ENCODE measurements at places on chromosomes 11 and 22.

DNA sequence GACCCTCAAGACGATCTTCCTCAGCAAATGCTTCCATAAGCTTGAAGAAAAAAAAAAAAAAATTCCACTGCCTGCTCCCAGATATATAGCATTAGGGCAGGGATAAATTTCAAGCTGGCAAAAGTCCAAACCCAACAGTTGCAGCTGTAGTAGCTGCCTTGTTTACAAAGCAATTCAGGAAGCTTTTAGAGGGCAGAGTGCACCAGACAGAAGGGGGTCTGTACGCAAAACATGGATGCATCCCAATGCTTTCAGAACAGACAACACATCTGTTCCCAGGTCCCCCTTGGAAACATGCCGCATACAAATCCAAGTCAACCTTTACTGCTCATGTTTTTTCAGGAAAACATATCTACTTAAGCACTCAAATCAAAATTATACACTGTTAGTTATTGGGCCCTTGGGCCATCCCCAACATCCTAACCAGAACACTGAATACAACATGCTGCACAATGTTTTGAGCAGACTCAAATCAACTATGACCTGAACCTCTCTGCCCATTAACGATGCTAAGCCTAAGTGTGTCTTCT is 94.5 kb downstream of the CADM1 start:
- DNase-seq, result no peak

GRCh38 chr22:37229012-37229804 is 14.9 kb downstream of the RAC2 start:
- DNase-seq, result no peak

DNA sequence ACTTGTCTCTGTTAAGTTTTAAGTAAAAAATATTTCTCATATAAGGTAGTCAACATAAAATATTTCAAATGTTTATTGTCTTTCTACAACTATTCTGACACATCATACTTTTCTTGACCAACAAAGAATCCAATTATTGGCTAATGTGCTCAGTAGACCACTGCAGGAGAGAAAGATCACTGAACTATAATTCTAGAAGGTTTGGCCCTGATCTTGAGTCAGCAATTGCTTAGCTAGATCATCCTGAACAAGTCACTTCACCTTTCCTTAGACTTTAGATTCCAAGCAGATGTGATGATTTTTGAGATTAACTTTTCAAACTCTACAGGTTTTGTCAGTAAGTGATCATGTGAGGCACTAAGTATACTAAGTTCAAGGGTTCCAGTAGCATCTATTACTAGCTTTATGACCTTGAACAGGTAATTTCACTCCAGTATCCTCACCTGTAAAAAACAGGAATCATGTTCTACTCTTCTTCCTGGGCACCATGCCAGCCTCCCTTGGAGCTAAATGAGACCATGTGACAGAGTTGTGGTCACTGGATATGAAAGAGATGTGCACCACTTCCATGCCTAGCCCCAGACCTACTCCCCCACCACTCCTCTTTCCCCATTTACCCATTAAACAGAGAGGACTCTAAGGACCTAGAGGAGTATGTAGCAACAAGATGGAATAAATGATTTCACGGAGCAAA is 17.3 kb downstream of the PGM2L1 start:
- no peak for DNase-seq

GRCh38 chr11:117171404-117172061 is 7.0 kb upstream of the SIDT2 start:
- DNase-seq, result no peak

DNA sequence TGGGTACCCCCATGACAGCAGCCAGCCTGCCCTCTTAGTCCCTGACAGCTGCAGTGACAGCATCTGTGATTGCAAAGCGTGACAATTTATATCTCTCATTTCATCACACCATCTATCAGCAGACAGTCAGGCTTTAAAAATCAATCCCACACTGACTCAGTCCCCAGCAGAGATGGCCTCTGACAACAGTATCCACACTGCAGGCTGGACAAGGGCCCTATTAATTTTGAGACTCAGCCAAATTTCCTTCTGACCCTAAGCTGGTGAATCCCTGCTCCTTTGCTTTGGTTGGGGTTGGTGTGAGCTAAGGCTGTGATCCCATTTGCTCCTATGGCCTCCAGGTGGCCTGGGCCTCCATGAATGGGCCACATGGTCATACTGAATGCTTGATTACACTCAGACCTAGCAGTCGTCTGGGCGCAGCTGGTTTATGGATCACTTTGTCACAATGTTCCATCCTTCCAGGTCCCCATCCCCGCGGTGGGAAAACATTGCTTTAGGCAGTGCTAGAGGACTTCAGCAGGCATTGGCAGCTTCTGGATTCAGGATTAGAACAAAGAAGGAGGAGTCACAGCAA is 68.2 kb upstream of the B3GAT1 start:
- no peak for DNase-seq

DNA sequence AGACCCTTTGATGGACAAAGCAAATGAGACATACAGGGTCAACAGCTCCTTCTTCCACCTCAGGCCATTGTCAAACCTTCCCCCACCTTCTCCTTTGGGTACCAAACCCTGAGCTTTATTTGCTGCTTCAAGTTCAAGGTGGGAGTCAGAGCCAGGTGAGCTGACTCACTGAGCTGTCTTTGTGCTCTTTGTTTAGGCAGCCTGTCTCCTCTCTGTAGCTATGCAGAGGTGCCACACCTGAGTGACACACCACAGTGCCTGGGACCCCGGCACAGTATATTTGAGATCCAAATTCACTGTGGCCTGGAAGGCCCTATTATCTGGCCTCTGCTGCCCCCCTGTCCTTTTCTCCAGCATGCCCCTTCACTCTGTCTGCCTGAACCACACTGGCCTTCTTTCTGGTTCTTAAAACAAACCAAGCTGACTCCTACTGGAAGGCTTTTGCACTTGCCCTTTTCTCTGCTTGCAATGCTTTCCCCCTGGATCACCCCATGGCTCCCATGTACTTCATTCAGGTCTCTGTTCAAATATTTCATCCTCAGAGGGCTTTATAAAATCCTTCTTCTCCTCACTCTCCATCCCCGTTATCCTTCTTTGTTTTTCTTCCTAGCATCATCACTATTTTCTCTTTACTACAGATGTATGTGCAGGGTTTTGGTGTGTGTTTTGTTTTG is 16.1 kb downstream of the LMO2 start:
- DNase-seq, result no peak

DNA sequence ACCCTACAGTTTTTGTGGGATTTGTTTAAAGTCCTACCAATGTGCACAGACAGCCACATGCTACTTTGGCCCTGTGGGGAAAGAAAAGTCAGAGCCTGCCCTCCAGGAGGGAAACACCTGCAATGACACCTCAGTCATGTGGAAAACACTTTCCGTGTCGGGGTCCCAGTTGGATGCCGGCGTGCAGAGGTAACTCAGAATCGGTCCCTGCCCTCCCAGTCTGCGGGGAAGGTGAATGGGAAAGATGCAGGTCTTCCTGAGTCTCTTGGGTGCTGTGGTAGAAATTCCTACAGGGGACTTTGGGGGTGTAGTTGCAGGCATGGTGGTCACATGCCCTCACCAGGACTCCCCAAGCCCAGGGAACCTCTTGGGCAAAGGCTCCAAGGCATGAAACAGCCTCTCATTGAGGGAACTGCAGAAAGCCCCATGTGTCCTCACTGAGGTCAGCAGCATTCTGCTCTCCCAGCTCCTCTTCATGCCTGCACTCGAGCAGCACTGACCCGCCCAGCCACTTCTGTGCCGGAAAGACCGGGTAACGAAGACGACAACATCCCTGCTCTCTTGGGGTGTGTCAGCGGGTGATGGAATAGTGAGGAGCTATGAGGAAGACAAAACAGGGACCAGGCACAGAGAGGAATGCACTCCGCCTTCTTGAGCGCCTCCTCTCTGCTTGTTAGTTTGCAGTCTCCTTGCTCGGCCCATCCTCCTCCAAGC is 4.7 kb downstream of the RIBC2 start:
- no peak for DNase-seq

GRCh38 chr11:49302360-49302759 is 94.0 kb upstream of the FOLH1 start:
- no peak for DNase-seq

DNA sequence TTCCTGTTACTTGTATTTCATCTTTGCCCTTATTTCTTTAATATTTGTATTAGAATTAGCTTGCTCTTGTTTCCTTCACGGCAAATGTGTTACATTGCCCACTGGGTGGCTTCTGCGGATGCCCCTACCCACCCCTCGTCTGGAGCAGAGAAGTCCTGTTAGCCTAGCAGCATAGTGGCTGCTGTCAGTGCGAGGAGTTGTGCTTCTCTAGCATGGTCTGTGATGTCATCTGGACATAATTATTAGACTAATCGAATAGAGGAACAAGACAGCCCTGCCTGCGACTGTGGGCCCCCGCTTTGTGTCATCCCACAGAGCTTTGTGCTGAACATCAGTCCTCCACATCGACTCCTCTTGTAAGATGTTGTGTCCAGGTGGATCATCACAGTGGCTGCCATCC is 74.5 kb downstream of the PPP6R3 start:
- no peak for DNase-seq

DNA sequence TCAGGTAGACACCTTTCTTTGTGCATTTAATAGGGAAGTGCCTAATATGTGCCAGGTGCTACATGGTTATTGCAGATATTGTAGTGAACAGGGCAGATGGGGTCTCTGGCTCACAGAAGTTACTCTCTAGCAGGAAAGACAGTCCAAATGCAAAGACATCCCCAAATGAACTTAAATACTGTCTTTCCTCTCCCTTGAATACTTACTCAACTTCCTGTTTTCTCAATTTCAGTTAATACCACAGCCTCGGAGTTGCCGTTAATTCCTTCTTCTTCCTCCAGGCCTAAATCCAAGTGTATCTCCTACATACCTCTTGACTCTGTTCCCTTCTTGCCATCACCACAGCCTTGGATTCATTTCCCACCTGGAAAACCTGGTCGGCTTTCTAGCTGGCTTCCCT is 134.3 kb upstream of the SESN3 start:
- DNase-seq, result no peak

GRCh38 chr22:46742576-46743221 is 4.6 kb upstream of the CERK start:
- no peak for DNase-seq

GRCh38 chr11:14768526-14769188 is 123.4 kb downstream of the CYP2R1 start:
- DNase-seq, result no peak

DNA sequence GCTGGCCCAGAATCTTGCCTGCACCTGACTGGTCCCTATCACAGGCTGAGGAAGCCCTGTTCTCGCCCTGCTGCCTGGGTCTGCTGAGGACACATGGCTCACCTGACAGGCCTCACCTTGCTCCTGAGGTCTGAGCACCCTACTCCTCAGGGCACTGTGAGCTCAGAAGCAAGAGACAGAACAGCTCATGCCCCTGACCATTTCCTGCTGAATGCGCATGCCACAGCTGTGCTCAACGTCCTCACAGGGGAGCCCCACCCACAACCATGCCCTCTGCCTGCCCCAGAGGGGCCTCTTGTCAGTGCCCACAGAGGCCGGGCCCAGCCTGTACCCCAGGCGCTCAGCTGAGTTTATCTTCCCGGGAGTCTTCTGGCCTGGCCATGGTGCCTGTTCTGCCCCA is 2.8 kb upstream of the TSPO start:
- no peak for DNase-seq

DNA sequence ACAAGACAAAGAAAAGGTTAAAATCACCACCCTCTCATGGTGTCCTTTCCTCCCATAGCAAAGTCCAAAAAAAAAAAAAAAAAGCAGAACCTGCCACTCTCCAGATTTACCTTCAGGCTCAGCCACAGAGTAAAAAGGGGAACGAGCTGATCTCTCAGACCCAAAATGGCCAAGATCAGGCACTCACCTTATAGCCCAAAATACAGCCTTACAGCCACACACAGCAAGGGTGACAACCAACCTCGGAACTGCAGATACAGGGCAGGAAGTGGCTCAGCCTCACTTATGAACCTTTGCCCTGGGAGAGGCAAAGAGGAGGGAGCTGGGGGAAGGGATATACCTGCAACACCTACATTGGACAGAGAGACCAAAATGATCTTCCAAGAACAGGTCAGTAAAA is 4.5 kb downstream of the FHIP1B start:
- DNase-seq, result no peak

DNA sequence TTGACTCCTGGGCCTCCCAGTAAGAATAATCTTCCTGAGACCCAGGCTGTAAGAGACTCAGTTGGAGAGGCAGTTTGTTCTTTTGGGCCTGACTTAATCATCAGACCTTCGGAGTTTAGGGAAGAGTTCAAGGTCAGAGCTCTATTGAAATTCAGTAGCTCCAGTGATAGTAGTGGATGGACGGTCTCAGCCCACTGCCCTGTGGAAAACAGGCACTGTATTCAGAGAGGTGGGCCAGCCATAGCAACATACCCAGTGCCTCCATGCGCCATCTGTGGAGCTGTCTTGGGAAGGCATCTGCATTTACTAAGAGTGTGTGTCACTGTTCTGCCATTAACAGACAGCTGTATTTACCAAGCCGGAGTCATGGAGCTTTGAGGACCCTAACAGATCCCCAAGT is 2.9 kb downstream of the SMARCB1 start:
- DNase-seq, result no peak

- no peak for DNase-seq
Observed at GRCh38 chr22:37498289-37498909, 12.2 kb upstream of the MFNG start.

DNA sequence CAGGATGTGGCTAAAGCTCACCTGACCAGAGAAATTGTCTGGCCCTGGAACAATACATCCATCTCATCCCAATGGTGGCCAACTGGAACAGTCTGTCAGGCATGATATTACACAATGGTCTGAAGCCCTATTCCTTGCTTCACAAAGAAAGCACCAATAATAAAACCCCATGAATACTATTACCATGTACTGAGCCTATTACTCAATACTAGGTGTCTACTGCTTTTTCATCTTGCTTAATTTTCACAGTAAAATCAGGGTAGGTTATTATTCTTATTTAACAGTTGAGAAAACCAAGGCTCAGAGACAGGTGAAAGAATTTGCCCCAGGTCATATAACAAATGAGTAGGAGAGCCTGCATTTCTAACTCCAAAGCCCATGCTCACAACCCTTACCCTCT is 68.9 kb upstream of the CAPRIN1 start:
- no peak for DNase-seq

GRCh38 chr11:75469785-75470405 is 36.9 kb upstream of the KLHL35 start:
- DNase-seq, result no peak

DNA sequence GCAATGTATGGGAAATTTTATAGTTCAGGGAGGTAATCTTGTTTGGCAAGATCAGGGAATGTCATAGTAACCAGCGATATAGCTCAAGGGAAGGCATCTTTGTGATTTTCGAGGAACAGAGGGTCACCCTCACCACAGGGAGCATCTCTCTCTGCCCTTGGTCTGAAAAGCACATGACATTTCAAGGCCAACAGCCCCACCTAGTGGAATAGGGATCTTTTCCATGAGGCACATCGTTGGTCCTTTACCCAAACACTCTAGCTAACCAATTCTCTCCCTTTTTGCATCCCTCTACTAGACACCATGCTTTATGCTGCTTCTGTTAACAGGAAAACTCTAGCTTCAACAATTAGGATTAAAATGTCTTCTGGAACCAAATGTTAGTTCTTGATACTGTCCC is 179.0 kb downstream of the GRM5 start:
- DNase-seq, result no peak

GRCh38 chr11:12430351-12430750 is 53.0 kb downstream of the PARVA start:
- DNase-seq, result no peak

GRCh38 chr11:42013656-42014201 is 554.3 kb upstream of the LRRC4C start:
- DNase-seq, result no peak
